ENCODE measurements at places on chromosomes 3 and 15.

- peak; percentile 19 for DNase-seq
These were observed 32.4 kb upstream of the SLC6A11 start for GRCh38 chr3:10783360-10784351.

DNA sequence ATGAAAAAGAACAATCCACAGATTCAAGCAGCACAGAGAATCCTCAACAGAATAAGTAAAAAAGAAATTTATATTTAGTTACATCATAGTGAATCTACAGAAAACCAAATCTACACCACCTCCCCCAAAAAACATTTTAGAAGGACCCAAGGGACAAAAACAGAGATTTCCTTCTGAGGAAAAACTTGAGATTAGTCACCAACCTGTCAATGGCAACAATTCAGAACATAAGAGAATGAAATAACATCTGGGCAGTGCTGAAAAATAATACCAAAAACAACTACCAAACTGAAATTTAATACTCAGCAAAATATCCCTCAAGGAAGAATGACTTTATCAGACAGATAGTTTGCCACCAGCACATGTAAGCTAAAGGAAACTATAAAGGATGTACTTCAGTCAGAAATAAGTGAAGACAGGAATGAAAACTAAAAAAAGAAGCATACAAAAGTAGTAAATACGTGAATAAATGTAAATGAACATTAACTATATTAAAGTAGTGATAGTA, 260.7 kb downstream of the ULK4 start:
- DNase-seq = no peak

- no peak for DNase-seq
These were observed 68.5 kb upstream of the PTX3 start for GRCh38 chr3:157368171-157368570.

- DNase-seq = no peak
These were observed 474.6 kb upstream of the TPRG1 start for GRCh38 chr3:188697127-188697526.

DNA sequence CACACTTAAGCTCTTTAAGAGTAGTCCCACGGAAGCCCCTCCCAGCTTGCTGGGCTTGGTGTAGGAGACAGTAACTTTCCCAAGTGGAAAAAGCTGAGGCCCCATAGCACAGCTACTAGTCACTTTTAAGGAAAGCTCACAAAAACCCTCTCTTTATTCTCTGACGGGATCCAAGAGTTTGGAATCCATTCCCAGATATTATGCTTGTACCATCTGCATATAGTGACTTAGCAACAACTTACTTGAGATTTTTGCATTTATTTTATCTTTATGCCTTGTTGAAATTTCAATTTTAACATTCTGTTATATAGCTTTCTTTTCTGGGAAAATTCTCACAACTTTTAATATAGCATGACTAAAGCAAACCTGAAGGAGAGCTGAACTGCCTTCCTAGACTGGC, 19.5 kb downstream of the GPR15 start:
- DNase-seq = no peak

- no peak for DNase-seq
These were observed 169.0 kb upstream of the TSC22D2 start for GRCh38 chr3:150238995-150239619.

DNA sequence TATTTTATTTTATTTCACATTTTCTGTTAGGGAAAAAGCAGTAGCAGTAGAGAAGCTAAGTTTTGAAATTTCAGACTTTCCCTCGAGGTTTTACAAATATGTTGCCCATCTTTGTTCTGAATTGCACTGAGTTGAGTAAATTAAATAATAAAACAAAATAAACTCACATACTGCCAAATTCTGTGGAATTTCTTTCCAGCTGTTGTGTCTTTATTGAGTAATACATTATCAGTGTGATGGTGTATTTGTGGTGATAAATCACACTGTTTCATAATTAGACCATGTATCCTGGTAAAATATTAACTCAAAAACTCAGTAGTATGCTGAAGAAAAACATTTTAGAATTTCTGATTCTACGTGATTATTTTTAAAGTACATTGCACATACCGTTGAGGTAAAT, 592.1 kb downstream of the SI start:
- peak; percentile 54 for DNase-seq

GRCh38 chr3:183503746-183504145, 51.8 kb downstream of the KLHL6 start:
- DNase-seq = no peak

DNA sequence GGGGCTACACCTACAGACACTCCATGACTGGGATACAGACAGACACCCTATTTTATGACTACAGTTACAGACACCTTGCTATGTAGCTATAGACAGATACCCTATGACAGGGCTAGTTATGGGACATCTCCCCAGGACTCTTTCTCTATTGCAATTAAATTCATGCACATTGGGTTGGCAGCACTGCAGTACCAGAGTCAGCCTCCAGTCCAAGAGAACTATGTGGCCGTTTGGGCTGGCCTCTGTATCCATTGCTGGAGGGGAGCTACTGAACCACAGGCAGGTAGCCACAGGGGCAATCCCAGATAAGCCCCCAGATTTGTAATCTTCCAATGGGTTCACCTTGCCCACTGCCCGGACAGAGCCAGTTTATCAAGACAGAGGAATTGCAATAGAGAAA, 108.4 kb upstream of the SPATA16 start:
- DNase-seq = no peak

Data from AG10803 (cell line).